ENCODE measurements at places on chromosomes 7 and 10.

GRCh38 chr7:151206914-151207313 lies 3.4 kb downstream of the H2BK1 start:
- DNase-seq, result no peak

DNA sequence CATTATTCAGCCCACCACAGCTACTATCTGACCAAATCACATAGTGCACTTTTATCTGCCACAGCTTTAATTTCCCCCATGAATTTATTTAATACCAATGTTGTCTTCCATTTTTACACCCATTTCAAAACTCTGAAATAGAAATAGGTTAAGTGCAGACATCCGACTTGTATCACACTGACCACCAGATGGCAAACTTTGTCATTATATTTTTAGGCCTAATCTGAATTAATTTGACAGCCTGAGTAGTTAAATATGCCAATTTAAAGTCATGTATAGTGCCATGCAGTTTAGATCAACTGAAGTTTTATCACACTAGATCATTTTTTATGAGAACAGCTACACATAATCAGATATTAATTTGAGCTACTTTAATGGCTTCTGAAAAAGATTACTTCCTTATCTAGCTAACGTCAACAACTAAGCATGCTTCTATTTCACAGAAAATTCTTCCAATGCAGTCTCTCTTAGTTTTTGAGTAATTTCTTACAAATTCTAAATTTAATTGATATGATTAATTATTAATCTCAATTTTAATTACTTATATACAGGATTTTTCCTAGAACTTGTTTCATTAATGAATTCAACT lies 566.4 kb downstream of the GFRA1 start:
- DNase-seq, result peak; percentile 23

- DNase-seq, result no peak
Observed at GRCh38 chr10:112744181-112745096, 205.6 kb upstream of the TCF7L2 start.

DNA sequence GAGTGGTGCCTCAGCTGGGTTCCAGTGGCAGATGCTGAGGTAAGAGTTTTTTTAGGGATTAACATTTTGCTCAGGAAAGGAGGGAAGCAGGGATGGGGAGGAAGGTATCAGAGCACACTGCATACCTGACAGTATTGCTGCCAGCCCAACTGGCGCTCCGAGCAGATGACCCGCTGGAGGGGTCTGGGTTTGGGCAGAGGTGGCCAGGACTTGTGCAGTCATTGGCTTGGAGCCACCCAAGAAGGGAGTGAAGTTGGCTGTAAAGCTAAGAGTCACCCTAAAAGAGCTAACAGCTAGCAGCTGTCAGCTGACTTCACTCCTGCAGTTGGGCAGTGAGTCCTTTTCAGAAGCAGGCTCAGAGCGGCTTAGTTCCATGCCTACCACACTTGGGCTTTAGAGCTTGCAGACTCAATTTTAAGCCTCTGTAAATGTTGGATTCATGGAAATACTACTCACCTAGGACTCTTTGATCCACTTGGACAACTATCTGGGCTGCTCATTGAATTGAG lies 5.8 kb upstream of the ARHGAP22 start:
- DNase-seq, result no peak

GRCh38 chr7:1152492-1152891 lies 7.5 kb downstream of the ZFAND2A start:
- DNase-seq, result no peak

- no peak for DNase-seq
Observed at GRCh38 chr7:463362-463781, 56.3 kb downstream of the PDGFA start.

GRCh38 chr7:50409856-50410745 lies 40.0 kb downstream of the FIGNL1 start:
- DNase-seq, result no peak

DNA sequence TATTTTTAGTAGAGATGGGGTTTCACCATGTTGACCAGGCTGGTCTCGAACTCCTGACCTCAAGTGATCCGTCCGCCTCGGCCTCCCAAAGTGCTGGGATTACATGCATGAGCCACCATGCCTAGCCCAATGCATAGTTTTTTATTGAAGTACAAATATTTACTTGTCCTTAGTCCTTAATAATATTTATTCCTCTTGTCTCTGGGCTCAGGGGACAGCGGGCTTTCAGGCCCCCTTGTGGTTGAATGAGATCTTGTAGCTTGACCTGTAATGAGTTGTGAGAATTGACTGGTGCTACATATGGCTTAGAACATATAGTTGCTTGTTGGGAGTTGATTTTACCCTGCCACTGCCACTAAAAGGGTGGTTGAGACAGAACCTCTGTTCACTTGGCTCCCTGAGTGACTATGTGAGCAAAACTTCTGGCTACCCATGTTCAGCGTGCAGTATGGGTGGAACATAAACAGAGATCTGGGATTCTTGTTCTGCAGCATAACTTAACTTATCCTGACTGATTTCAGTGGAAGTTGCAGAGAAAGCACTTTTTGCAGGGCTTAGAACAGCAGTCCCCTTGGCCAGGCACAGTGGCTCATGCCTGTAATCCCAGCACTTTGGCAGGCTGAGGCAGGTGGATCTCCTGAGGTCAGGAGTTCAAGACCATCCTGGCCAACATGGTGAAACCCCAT lies 14.9 kb downstream of the CCL26 start:
- DNase-seq, result no peak

- no peak for DNase-seq
Observed at GRCh38 chr10:115696747-115697146, 576.3 kb downstream of the GFRA1 start.

GRCh38 chr7:20444030-20444800 lies 113.5 kb downstream of the ITGB8 start:
- no peak for DNase-seq

- no peak for DNase-seq
Observed at GRCh38 chr10:73941300-73941699, 30.4 kb downstream of the PLAU start.

DNA sequence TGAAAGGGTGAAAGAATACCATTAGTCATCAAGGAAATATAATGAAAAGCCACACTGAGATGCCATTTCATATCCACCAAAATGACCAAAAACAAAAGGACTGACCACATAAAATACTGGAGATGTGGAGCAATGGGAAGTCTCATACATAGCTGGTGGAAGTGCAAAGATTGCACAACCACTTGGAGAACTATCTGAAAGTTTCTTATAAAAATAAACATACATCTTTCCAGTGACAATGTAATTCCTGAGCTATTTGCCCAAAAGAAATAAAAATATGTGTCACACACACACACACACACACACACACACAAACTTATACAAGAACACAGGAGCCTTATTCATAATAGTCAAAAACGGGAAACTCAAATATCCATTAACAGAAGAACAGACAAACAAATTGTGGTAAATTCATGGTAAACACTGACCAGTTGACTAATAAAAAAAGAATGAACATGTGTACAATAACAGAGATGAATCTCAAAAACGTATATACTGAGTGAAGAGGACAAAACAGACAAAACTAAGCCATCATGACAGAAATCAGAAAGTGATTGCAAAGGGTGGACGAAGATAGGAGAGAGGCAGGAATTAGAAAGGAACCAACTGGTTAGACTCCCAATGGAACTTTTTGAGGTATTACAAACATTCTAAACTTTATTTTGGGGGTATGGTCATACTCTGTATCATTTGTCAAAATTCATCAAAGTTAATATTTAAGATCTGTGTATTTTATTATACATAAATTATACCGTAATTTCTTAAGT lies 21.5 kb downstream of the WASL start:
- DNase-seq, result no peak

DNA sequence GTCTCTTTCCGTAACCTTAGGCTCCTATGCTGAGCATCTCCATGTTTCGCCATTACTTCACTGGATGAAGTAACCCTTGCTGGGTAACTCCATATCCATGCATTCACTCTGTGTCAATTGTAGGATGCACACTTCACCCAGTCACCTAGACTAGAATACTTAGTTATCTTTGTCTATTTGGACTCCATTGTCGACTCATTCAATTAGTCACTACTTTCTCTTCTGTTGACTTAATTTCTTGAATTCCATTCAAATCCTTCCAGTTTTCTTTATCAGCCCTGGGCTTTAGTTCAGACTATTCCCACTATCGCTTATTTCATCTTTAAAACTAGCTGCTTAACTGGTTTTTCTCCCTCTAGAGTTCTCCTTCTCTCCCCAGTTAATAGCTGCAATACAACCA lies 111.3 kb upstream of the TNS3 start:
- no peak for DNase-seq

GRCh38 chr7:2824678-2825461 lies 19.2 kb downstream of the GNA12 start:
- no peak for DNase-seq

GRCh38 chr10:8513155-8514147 lies 459.0 kb downstream of the GATA3 start:
- DNase-seq, result no peak

GRCh38 chr10:127449490-127449889 lies 99.6 kb upstream of the NPS start:
- no peak for DNase-seq

DNA sequence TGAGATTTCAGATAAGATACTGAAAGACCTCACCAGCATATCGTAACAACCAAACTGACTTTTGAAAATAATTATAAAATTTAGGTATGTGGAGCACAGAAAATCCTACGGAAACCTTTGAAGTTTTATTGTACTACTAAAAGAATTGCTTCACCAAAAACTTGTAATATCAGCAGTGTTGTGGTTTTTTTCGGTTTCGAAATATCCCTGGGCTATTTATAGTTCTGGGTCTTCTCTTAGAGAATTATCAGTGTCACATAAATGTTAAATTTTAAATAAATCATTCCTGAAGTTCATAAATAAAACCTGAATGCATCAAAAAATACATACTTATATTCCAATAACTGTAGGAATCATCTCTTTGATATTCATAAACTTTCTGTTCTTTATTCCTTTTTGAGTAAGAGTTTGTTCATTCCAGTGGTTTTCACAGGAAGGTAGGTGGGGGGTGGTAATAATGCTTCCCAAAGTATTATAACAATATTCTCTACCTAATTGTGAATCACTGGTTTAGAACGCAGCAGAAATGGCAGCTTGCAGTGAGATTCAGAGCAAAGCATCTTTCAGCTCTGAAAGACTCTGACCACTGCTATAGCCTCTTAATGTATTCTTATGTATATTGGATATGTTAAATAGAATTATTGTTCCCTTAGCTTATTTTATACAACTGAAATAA lies 60.2 kb downstream of the ZNF277 start:
- no peak for DNase-seq

GRCh38 chr10:74121368-74121767 lies 29.3 kb downstream of the AP3M1 start:
- no peak for DNase-seq

DNA sequence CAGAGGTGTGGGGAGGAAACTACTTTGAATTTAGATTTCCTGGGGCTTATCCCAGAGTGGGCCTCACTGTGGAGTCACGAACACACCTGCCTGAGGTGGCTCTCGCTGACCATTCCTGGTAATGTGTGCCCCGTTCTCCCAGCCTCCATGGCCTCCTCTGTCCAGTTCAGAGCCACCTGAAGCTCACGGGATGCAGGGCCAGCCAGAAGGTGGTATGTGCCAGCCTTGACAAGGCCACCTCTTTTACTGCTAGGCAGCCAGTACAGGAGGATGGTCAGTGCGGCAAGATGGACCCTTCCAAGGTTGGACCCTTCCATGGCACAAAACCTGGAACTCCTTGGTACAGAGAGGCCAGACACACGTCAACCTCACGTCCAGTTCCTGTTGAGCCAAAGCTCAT lies 210.3 kb downstream of the DNAJB6 start:
- no peak for DNase-seq

- DNase-seq, result no peak
Observed at GRCh38 chr10:131086094-131086493, 225.4 kb downstream of the TCERG1L start.

- peak; percentile 68 for DNase-seq
Observed at GRCh38 chr7:82044497-82045080, 274.7 kb upstream of the HGF start.

DNA sequence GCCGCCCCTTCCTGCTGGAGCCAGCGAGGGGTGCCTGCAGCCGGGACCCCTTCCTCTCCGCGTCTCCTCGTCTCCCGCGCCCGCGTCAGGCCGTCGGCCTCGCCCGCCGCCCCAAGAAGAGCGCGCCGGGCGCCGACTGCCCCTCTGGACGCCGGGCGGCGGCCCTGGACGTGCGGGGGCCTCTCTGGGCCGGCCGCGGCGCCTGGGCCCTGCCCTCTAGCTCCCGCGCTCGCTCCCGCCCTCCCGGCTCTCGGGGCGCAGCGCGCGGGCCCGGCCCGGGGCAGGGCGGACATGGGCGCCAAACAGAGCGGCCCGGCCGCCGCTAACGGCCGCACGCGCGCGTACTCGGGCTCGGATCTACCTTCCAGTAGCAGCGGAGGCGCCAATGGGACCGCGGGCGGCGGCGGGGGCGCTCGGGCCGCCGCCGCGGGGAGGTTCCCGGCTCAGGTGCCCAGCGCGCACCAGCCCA lies 704 bp downstream of the ZNRF2 start:
- peak; percentile 30 for DNase-seq

DNA sequence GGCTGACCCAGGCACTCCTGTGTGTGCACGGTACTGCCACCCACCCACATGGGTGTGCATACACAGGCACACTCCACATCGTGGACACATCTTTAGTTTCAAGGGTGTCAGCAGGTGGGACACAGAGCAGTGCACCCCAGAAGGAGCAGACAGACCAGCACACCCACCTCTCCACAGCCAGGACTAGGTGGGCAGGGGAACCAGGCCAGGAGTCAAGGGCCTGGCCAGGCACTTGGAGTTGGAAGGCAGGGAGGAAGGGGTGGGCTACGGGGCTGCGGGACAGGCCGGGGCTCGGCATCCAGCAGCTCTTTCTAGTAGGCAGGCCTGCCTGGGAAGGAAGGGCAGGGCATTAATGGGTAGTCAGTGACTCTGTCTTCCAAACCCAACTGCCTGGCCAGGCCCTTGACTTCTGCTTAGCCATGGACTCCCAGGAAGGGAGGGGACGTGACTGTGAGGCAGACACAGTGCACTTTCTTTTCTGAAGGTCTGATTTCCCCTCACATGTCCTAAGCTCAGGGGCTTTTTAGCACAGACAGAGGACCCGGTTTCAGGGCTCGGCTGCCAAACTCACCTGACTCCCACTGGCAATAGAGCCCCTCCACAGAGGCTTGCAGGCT lies 14.6 kb downstream of the RASGEF1A start:
- DNase-seq, result no peak

GRCh38 chr10:34670081-34670480 lies 145.0 kb downstream of the PARD3 start:
- no peak for DNase-seq

GRCh38 chr7:112889268-112889667 lies 99.1 kb upstream of the TMEM168 start:
- DNase-seq, result peak; percentile 4

DNA sequence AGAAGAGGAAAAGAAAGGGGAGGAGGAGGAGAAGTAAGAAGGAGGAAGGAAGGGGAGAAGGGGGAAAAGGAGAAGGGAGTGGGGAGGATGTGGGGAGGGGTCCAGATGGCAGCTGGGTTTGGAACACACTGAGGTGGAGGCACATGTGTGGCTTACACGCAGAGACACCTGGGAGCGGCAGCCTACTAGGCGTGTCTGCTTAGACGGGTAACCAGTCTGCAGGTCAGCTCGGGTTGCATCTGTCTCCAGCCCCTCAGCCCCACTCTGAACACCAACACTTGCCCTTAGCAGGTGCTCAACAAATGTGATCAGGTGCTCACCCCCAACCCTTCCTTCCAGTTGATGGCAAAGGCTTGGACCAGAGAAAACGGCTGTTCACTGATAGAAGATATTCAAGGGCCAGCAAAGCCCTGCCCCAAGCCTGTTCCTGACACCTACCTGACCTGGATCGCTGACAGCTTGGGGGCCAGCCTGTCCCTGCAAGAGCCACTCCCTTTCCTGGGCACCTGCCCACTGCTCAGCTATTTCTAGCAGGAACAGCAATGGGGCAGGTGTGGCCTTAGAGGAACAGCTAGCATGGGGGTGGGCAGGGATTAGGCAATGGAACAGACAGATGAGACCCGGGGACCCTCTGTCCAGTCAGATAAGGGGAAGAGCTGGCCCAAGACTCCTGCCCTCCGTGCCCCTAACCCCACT lies 70.5 kb downstream of the SH3PXD2A start:
- no peak for DNase-seq

Measured in globus pallidus (tissue), 1 donor.